ENCODE measurements at places on chromosomes 3 and 15. TPM values are rescaled to one million over a fixed set of nuclear protein-coding genes. Genes with fewer than 3 reads are reported as not detected.

Gene UROC1
- not detected for total RNA-seq

Gene GPR149
- total RNA-seq, result not detected

Gene PEX5L
- total RNA-seq, result 13.2 TPM

Gene PRSS50
- total RNA-seq, result 2.6 TPM

Gene IL16
- 4.9 TPM for total RNA-seq

Gene ANXA2
- total RNA-seq, result 341 TPM

- no peak for DNase-seq
Measured at GRCh38 chr3:57896031-57896430, 112.2 kb upstream of the FLNB start.

DNA sequence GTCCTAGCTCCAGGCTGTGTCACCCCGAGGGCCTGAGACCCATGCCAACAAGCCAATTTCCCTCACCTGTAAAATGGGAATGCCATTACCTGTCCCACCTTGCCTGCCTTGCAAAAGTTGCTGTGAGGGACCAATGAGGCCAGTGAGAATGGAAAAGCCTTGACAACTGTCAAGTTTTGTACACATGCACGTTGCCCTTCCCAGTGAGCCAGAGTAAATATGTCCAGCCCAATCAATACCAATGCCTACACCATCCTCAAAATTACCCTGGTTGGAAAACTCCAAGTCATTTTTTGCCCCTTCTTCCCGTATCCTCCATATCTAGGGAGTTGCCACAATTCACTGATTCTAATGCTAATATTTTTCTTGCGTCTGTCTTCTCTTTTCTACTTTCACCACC lies 73.5 kb upstream of the RASGRF1 start:
- DNase-seq, result no peak

DNA sequence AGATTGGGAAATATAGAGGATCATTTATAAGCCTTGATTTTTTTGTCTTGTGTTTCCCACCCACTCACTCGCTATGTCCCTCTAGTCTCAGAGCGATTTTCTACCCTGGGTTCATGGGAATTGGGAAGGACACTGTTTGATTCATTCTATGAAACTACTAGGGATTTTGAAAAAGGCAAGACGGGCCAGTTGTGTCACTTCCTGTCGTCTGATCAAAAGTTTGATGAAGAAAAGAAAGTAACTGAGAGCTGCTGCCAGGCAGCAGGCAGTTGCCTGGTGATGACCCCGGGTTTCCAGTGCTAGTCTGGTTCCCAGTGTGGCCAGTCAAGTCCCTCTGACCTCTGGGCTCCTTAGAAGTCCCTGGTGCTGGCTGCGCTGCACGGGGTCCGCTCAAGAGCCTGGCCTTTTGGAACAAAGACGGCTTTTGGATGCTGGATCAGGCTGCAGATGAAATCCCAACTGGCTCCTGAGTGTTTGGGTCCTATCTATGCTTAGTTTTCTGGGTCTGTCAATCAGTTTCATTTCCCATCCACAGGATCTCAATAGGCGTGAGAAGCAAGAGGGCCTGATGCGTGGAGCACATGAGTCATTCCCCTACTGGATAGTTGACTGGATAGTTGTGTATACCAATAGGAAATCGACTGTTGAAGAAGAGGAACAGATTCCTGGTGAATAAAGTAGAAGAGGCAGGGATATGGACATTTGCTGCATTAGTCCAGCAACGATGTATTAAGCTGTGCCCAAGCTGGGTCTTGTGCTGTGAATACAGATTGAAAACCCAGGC lies 89.7 kb downstream of the EEFSEC start:
- DNase-seq, result no peak

DNA sequence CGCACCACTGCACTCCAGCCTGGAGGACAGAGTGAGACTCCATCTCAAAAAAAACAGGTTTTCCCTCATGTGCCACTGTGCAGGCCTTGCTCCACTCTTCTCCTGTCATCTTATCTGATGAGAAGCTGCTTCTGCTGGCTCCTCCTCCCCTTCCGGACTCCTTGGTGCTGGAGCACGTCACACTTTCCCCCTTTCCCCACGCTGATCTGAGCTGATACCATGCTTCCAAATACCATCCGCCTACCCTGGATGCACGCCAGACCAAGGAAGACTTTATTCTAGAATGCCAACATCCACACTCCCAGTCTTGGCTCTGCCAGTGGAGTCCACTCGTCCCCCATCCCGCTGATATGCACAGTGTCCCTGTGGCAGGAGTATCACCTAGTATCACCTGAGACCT lies 31.3 kb downstream of the HOMER2 start:
- peak; percentile 57 for DNase-seq

Gene SST
- total RNA-seq, result 738 TPM

Gene GASK1A
- 8.8 TPM for total RNA-seq

GRCh38 chr3:32224016-32224516 lies 14.4 kb upstream of the CMTM8 start:
- no peak for DNase-seq

DNA sequence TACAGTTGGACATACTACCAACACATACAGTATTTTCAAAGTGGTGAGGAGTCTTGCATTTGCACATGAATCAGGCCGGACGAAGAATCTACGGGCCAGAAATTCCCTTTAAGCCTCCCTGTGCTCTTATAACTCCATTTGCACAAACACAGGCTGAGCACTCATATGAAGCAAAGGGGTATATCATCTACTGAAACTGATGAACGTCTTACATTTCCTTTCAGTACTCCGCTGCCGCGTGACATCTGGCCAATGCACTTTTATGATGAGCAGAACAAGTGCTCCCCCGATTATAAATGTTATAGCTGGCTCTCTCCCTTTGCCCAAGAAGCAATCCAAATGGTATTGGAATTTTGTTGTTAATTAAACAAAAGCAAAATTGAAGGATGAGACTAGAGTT lies 110.3 kb upstream of the ICE2 start:
- no peak for DNase-seq

GRCh38 chr3:39166932-39167532 lies 13.6 kb upstream of the CSRNP1 start:
- peak; percentile 73 for DNase-seq

Gene ANKUB1
- not detected for total RNA-seq

GRCh38 chr3:9067352-9067975 lies 104.2 kb upstream of the RAD18 start:
- DNase-seq, result peak; percentile 54

GRCh38 chr15:68536331-68537095 lies 42.3 kb upstream of the CORO2B start:
- DNase-seq, result no peak

- DNase-seq, result peak; percentile 54
Measured at GRCh38 chr3:194009892-194010533, 125.9 kb upstream of the HES1 start.

DNA sequence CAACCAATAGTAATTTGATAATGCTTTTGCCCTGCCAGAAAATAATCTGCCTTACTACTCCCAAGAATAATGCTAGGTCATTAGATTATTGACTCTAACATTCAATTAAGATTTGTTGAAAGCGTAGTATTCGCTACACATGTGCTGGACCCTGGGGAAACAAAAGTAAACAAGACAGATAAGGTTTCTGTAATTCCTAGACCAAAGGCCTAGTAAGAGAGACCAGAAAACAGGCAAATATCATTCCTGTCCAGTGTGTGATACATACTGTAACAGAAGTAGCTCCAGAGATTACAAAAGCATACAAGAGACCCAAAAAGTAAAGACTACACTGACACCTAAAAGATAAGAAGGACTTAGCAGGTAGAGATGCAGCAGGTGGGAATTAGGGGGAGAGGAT lies 60.8 kb downstream of the PLOD2 start:
- DNase-seq, result no peak

DNA sequence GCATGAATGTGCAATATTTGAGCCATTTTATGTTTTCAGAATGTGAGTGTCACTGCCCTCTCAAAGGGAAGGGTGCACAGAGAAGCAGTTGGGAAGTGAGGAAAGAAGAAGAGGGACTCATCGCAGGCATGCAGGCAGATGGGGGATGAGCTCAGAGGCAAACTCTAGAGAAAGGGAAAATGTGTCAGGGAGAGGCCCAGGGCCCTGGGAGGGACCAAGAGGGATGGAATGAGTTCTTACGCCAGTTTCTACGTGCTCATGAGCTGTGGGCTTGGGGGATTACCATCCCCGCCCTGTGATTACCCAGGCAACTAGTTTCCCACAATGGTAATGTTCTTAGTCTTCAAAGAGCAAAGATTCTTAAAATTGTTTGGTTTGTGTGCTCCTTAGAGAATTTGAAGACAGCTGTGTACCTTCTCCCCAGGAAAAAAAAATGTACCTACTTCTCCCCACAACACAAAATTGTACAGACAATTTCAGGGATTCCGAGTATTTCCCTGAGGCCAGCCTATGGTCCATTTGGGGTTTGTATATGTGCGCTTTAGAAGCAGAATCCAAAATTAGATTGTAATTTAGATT lies 17.8 kb downstream of the GCSAM start:
- DNase-seq, result no peak

DNA sequence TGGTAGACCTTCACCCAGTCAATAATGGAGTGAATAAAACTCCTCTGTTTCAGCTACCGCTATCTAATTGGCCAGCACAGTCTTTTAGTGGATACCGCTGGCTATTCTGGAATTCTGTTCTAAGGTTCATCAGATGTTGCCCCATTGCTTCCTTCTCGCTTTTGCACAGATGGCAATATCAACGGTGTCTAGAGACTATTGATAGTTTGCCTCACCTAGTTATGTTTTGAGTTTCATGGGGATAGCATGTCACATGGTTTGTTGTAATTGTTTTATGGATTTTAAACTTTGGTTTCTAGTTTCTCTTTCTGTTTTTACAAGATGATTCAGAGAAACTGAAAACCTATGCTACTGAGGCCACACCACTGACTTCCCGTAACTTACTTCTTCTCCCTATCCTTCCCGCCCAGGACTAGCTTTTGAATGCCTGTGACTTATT lies 2.0 kb downstream of the XRN1 start:
- DNase-seq, result no peak

GRCh38 chr3:169869484-169870220 lies at the start of gene LRRC31:
LRRC31 (minus strand) TSS chr3:169869935; CDS start chr3:169869807, 128 bp downstream.
- no peak for DNase-seq

Gene UPK1B
- 6.6 TPM for total RNA-seq

DNA sequence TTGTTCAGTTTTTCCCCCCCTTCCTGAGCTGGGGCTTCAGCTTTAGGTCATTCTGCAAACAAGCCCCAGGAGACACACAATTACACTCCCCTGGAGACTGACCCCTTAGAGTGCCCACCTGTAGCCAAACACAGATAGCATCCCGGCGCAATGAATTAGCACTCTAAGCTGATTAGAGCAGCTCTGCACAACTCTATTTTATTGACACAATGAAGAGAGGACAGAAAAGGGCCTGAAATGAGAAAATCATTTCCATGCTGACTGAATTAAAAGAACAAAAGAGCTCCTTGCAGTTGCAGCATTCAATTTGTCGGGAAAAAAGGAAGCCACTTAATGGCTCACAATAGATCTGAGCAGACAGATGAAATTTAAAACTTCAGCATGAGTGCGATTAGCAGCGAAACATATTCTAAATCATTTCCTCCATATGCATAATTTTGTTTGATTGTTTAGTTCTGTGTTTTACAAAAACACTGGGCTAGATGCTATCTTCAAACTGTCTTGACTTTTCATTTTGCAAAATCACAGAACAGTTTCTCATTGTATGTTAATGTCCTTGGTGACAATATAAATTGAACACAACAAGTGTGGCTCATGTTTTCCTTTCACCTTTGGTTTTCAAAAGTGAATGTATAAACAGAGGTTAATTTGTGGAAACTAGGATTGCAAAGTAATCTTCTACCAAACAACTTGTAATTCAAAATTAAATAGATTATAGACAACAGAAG lies 308.6 kb downstream of the MECOM start:
- no peak for DNase-seq

- DNase-seq, result no peak
Measured at GRCh38 chr15:57085267-57085666, 166.8 kb downstream of the TCF12 start.

DNA sequence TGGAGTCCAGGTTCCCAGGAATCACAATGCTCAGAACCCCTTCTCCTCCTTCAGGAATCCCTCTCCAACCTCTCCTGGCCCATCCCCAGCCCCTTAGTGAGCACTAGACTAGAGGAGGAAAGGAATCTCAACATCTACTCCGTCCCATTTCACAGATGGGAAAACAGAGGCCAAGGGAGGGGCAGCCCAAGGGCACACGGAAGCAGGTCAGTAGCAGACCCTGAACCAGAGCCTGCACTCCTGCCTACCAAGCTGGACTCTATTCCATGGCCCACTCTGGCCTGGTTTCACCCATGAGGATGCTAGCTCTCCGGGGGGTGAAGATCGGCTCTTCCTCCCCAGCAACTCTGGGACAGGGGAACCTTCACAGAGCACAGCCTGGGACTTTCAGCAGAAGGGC lies 14.3 kb downstream of the SEMA7A start:
- no peak for DNase-seq

Gene IGF1R
- total RNA-seq, result 55.7 TPM

- no peak for DNase-seq
Measured at GRCh38 chr3:38988955-38989354, 62.8 kb downstream of the SCN11A start.

- no peak for DNase-seq
Measured at GRCh38 chr15:38687775-38688495, 123.3 kb upstream of the RASGRP1 start.

Gene IGSF11
- total RNA-seq, result 3.0 TPM
